ENCODE measurements at places on chromosomes 16 and 17.
A peak's percentile ranks its signal among the peaks of the same experiment; 100 is the strongest.

GRCh38 chr16:11355862-11356261 is 10.6 kb downstream of the RMI2 start:
- no peak for DNase-seq

DNA sequence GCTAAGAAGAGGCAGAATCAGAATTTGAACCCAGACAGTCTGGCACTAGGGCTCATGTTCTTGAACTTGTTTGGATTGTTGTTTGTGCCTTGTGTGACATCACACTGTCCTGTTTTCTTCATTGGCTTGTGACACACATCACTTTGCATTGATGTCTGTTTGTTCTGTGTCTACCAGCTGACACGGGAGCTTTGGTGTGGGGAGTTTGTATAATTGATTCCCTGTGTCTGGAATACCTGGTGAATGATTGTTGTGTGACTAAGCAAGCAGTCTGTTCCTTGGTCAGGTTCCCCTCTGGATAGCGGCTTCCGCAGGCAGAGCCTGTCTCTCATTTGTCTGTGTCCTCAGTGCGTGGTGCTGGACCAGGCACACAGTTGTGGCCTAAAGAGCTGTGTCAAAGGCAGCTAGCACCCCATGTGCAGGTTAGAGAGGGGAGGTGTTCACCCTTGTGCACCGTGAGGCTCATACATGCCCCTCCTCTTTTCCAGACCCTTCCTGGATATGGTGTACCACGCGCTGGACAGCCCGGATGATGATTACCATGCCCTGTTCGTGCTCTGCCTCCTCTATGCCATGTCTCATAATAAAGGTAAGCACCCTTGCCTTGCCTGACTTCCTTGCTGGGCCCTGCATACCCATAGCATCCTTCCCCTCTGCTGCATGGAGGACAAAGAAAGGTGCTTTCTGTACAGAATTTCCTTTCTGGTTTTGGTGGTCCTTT is 80.1 kb downstream of the CLEC16A start:
- no peak for DNase-seq

DNA sequence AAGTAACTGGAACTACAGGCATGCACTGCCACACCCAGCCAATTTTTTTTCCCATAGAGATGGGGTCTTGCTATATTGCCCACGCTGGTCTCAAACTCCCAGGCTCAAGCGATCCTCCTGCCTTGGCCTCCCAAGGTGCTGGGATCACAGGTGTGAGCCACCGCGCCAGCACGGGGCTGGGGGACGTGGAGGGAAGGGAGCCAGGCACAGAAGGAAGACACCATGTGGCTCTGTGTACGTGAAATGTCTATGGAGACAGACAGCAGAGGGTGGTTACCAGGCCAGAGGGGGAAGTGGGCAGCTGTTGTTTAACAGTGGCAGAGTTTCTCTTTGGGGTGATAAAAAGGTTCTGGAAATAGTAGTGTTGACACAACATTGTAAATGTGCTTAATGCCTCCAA is 4.6 kb upstream of the PIEZO1 start:
- no peak for DNase-seq

GRCh38 chr16:194516-194915 is 14.3 kb downstream of the HBQ1 start:
- no peak for DNase-seq

GRCh38 chr16:86714166-86714565 is 135.8 kb downstream of the FOXL1 start:
- DNase-seq: no peak

GRCh38 chr17:7317161-7317803 is 2.1 kb upstream of the GPS2 start:
- no peak for DNase-seq

DNA sequence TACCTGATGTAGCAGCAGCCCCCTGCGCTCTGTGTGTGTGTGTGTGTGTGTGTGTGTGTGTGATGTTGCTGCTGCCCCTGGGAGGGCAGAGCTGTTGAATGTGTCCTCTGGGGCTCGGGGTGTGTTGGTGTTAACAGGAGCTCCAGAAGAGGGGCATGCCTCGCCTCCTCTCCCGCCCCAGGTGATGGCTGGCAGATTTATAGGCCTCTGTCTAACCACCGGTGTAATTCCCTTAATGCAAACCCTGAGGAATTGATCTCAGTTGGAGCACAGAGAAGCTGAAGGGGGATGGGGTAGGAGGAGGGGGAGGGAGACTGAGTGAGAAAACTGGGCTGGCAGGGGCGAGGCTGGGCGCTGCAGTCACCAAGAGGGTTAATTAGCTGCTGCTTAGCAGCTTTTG is 10.0 kb downstream of the CACNA1G start:
- DNase-seq: no peak

- no peak for DNase-seq
These were observed 66.3 kb upstream of the ADAMTS18 start for GRCh38 chr16:77500934-77501664.

- DNase-seq: no peak
These were observed 10.7 kb downstream of the GFOD2 start for GRCh38 chr16:67708368-67708771.

DNA sequence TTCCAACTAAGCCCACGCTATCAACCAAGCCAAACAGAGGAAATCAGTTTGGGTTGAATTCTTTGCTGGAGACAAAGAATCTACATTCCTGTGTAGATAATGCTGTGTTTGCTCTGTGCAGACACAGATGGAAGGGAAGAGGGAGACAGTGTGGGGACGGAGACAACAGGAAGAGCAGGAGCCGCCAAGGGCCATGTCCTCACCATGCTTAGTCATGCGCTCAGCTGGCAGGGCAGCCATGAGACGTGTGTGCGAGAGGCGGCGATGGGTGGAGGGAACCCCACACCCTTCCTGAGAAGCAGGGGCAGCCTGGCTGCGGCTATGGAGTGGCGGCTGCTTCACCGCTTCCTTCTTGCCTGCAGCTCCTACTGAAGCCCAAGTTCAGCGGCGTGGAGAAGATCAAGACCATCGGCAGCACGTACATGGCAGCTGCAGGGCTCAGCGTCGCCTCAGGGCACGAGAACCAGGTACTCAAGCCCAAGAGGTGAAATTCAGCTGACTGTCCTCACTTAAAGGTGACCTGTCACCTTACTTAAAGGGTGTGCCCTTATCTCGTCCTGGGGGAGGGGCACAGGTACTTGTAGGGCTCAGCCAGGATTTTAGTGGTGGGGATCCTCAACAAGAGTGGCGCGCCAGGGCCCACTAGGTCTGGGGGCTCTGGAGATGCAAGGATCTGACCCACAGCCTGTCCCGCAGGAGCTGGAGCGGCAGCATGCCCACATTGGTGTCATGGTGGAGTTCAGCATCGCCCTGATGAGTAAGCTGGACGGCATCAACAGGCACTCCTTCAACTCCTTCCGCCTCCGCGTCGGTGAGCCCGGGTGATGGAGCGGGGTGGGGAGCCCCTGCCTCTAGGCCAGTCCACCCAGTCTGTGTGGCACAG is 47.5 kb downstream of the ADCY7 start:
- peak; percentile 47 for DNase-seq

GRCh38 chr17:13311306-13311705 is 290.4 kb downstream of the HS3ST3A1 start:
- no peak for DNase-seq

DNA sequence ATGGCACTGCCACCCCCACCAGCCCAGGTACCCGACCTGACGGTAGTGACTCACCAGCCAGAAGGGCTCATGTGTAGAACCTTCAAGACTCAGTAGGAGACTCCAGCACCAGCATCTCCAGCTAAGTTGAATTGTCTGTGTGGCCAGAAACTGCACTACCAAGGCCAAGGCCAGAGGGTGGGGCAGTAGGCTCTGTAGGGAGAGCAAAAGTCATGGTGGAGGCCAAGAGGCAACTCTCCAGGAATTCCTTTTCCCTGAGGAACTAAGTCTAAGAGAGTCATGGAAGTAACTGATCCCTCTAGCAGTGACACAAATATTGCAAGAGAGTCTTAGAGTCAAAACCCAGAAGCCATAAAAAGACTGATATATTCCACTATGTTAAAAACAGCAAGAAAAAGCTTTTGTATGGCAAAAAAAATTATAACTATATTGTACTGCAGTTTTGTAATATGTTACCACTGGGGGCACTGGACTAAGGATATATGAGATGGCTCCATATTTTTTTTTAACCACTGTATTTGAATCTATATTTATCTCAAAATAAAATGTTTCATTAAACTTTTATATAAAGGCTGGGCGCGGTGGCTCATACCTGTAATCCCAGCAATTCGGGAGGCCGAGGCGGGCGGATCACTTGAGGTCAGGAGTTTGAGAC is 30.2 kb upstream of the GUCY2D start:
- no peak for DNase-seq

- no peak for DNase-seq
These were observed 52.0 kb upstream of the SREBF1 start for GRCh38 chr17:17888821-17889220.

GRCh38 chr17:29155966-29156338 is 24.2 kb downstream of the MYO18A start:
- DNase-seq: no peak
